Lung microvascular endothelial cell (primary cell): ENCODE measurements at places on chromosomes 13 and 19. TPM values are rescaled to one million over a fixed set of nuclear protein-coding genes. Genes with fewer than 3 reads are reported as not detected.

Gene PROZ
- 0.20 TPM in 1 of 2 replicates, not detected in the other for total RNA-seq

Gene SMARCA4
- total RNA-seq: 43.2 and 46.8 TPM in 2 replicates

Gene ZNF582
- 2.0 and 4.0 TPM in 2 replicates for total RNA-seq

Gene KLF1
- total RNA-seq: not detected in 2 replicates

GRCh38 chr13:32976912-32977311 lies 39.3 kb upstream of the KL start:
- DNase-seq: no peak

Gene ATXN8OS
- total RNA-seq: not detected in 2 replicates

Gene DZIP1
- total RNA-seq: 0.79 and 1.1 TPM in 2 replicates

Gene EXOC3L2
- total RNA-seq: 0.20 and 0.44 TPM in 2 replicates

GRCh38 chr19:40662925-40663694 lies 27.3 kb downstream of the NUMBL start:
- peak; percentile 88 for DNase-seq

GRCh38 chr13:88456151-88456550 lies 785.0 kb downstream of the SLITRK5 start:
- no peak for DNase-seq

DNA sequence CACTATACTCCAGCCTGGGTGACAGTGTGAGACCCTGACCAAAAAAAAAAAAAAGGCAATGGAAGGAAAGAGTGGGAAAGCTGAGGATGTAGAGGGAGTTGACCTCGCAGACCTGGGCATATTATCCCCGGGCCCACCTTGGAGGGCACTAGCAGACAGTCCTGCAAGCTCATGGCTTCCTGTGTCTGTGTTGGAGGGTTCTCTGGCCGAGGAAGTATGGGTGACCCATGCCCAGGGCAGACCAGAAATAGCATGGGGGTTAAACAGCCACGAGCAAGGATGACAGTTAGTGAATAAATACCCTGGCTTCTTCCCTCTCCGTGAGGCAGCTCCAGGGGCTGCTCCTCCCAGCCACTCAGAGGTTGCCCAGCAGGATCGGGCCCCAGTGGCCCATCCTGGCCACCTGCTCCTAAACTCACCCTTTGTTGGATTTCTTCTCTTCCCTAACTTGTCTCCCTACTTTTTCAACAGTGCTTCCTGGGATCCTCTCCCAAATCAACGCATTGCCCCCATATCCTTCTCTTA lies 485.8 kb downstream of the ZNF536 start:
- no peak for DNase-seq

- no peak for DNase-seq
These were observed 52.9 kb downstream of the FAM124A start for GRCh38 chr13:51275101-51275500.

GRCh38 chr13:88806438-88806837 lies 1135.3 kb downstream of the SLITRK5 start:
- no peak for DNase-seq

Gene ZNF534
- not detected in 2 replicates for total RNA-seq

- peak; percentile 60 for DNase-seq
These were observed 1.6 kb upstream of the KLK10 start for GRCh38 chr19:51020988-51021651.

GRCh38 chr13:66036024-66036614 lies 1194.0 kb downstream of the PCDH9 start:
- no peak for DNase-seq

DNA sequence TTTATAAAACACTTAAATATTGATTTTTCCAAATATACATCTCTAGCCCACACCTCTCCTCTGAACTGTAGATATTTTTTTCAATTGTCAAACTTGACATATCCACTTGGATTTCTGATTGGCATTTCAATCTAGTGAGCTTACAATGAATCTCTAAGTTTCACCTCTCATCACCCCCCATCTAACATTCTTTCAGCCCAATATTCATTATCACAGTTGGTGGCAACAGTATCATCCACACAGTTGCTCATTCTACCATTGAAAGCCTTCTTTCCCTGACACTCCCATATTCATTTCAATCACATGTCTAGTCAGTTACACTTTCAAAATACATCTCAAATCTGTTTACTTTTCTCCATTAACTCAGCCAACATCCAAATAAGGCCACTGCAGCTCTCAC lies 385.2 kb downstream of the PCDH20 start:
- no peak for DNase-seq

GRCh38 chr13:112522578-112522977 lies 65.4 kb downstream of the TUBGCP3 start:
- no peak for DNase-seq

Gene FCAR
- not detected in 2 replicates for total RNA-seq

Gene FARP1
- 9.4 and 14.9 TPM in 2 replicates for total RNA-seq

- no peak for DNase-seq
These were observed 25.3 kb downstream of the CLEC4M start for GRCh38 chr19:7788178-7788932.

DNA sequence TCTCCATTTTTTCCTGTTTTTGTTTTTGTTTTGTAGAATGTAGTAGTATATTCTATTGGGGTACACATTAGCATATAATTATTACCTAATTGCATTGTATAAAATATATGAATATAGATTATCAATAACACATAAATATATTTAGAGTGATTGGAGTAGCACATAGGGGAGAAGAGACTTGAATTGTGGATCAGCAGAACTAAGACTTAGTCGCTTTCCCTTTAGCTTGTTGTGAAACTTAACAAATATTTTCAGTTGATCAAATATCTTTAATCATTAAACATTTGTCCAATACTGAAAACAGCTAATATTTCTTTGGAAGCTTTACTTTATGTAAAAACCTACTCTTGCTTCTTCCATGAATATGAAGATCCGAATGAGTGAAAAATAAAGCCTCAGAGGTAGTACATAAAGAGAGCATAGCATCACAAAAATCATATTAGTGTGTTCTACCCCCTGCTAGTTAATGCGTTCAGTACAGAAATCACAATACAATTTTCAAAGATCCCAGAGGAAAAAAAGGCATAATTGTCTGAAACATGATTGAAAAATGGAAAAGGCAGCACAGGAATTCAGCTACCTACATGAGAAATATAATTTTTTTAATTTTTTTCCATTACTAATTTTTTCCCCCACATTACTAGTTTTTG lies 1348.0 kb upstream of the PRR20A start:
- DNase-seq: no peak

Gene ZFP28
- total RNA-seq: 4.1 and 5.8 TPM in 2 replicates

DNA sequence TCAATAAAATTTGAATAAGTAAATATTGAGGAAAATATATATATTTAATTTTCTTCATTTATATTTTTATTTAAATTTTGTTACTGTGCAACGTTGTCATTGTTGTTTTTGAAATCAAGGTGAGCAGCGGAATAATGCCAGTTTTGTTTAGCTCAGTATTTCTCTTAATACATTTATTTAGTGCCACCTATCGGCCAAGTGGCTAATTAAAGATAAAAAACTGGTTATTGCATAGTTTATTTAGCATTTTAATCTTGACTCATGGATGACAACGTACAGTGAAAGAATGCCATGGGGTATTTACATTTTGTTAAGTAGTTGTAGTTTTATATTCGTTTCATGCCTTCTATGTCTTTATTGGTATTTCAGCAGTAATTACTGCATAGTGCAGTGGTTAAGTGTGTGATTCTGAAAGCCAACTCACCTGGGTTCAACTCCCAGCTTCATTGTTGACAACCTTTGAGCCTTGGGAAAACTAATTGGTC lies 265.9 kb downstream of the MYO16 start:
- peak; percentile 60 for DNase-seq

- DNase-seq: peak; percentile 75
These were observed 24.6 kb downstream of the DNM2 start for GRCh38 chr19:10742476-10742875.

GRCh38 chr19:38930776-38931520 lies at the start of gene MRPS12:
Gene MRPS12 (plus strand): TSS chr19:38930944. CDS start chr19:38931295, 351 bp downstream.
- peak; percentile 100 for DNase-seq

DNA sequence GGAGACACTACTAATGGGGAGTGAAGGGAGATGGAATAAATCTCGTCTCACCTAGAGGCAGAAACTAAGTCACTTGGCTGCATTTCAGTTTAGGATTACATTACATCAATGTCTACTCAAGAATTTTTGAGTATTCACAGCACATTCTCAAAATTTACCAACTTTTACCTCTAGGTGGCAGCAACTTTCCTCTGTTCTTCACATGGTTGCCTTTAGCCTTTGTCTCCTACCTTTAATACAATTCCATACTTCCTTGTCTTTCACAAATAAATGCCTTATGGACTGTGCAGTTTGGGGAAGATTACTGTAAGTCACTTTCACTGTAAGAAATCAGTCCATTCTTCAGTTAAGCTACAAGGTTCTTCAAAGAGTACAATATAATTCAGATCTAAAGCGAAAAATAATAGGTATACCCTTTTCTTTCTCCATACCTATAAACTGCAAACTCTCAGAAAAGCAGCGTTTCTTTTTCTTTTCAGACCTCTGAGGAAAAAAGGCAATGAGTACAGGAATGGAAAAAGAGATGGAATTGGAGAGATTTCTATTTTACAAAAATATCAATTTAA lies 379.4 kb downstream of the KLF12 start:
- DNase-seq: peak; percentile 63

Gene ZNF221
- 3.3 and 4.0 TPM in 2 replicates for total RNA-seq

DNA sequence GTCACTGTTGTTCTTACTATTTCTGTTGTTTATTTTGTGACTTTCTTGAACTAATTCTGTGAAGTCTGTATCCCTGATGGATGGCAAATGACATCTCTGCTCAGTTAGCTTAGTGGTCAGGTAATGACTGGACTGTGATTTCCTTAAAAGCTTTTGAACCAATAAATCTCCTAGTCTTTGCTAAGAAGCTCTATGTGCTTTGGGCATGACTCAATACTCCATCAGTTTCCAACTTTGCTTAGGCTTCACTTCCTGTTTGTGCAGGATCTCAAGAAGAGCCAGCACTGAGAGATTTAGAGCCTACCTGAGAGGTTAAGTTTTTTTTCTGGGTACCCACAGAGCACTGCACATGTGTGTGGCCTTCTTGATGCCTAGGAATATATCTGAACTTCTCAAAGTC lies 329.7 kb upstream of the HTR2A start:
- DNase-seq: no peak

DNA sequence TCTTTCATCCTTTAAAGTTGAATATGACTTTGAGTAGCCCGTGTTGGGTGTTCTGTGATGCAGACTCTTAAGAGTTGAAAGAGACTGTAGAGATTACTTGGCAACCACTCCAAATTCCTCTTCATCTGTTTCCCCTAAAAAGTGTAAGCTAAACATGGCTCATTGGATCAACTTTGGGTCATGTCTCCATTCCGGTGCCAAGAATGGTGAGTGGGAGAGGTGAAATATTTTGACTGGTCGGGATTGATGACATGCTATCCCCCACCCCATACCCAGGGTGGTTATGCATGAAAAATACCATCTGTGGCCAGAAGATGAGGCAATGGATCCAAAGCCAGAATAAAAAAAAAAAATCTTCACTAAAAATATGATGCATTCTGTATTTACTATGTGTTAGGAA lies 281.3 kb upstream of the SOX21 start:
- DNase-seq: no peak

Gene PCID2
- total RNA-seq: 36.0 and 53.6 TPM in 2 replicates

GRCh38 chr13:98688373-98688772 lies 64.1 kb downstream of the SLC15A1 start:
- DNase-seq: no peak

GRCh38 chr19:928471-929202 lies 2.8 kb downstream of the ARID3A start:
- DNase-seq: no peak

DNA sequence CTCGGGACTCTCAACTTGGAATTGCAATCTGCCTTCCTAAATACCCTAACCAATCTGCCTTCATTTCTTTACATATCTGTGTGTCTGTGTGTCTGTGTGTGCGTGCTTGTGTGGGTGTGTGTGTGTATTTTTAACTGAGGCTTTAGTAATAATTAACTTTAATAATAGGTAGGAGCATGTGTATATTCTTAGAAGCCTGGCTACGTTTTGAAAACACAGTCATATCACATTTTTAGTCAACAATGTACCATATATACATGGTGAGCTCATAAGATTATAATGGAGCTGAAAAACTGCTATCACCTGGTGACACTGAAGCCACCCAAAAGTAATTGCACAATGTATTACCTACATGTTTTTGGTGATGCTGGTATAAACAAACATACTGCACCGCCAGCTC lies 65.4 kb upstream of the ATXN8OS start:
- DNase-seq: no peak

- DNase-seq: no peak
These were observed 60.8 kb downstream of the ALOX5AP start for GRCh38 chr13:30796132-30796572.

Gene SYCN
- not detected in 2 replicates for total RNA-seq

GRCh38 chr19:29626386-29626785 lies 20.3 kb downstream of the POP4 start:
- DNase-seq: no peak

Gene LILRB1
- not detected in 2 replicates for total RNA-seq

- no peak for DNase-seq
These were observed 18.7 kb upstream of the AMER2 start for GRCh38 chr13:25190771-25191170.

Gene ACP5
- total RNA-seq: under 0.01 and 0.60 TPM in 2 replicates

Gene PODNL1
- not detected in 2 replicates for total RNA-seq

DNA sequence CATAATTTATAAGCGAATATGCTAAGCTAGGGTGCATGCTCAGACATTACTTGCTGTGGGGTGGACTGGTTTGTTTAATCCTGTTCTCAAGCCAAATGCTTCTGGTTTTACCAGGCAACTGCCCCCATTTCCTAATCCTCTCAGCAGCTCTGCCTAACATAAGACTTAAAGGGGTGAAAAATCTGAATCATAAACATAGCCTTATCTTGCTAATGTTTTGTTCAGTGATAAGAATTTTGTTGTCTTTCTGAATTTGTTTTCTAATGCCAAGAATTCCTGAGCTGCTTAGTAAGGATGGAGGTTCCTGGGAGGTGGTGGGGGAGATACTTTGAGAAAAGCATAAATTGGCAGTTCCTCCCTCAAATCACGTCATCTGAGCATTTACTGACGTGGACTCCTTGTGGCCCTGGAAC lies 42.7 kb downstream of the ING1 start:
- peak; percentile 37 for DNase-seq

Gene APLP1
- 1.2 and 2.2 TPM in 2 replicates for total RNA-seq

DNA sequence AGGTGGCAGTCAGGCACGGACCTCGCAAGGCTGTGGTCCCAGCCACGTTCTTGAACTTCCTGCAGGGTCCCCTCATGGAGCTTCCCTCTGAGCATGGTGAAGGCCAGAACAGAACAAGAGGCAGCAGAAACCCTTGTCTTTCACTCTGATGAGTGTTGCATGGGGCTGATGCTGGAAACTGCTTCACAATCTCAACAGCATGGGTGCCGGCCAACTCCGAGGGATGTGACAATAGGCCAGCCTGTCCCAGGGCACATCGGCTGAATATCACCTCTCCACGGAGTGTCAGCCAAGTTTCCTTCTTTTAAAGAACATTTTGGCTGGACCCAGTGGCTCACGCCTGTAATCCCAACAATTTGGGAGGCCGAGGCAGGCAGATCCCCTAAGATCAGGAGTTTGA lies 173.9 kb downstream of the FOXO1 start:
- no peak for DNase-seq

- no peak for DNase-seq
These were observed 16.5 kb downstream of the AP2S1 start for GRCh38 chr19:46834121-46834520.
